Mesenchymal stem cell (in vitro differentiated cells and primary cell): ENCODE measurements at places on chromosomes 5 and 9.

DNA sequence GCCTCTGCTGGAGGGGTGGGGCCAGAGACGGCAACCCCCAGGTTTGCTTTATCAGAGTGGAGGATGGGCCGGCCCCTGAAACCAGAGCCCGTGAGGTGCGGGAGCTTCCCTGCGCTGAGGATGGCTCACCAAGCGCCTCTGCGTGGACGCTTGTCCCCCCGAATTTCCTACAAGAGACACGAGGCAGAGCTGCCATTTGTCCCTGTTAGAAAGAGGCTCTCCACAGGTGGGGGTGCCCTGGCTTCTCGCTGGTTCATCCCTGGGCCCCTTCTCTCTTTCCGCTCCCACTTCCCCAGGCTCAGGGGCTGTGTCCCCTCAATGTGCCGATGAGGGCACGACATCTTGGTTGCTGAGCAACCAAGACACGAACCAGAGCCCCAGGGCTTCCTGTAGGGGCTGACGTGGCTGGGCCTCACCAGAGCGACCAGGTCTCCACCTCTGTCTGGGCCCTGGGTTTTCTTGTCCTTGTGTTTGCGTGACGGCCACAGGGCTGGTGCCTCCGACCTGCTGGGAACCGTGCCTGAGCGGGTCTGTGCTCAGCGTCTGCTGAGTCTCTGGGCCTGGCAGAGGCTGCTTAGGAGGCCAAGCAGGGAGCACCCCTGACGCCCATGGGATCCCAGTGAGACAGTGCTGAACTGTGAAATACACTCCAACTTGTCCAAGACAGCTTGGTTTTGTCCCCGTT, 119.6 kb upstream of the COL5A1 start:
- peaks cover 2% of the 10 kb centered on the region for H3K4me1 ChIP-seq
- H3K4me3 ChIP-seq, result no peak overlapping the region
- no peak overlapping the region for H3K27ac ChIP-seq
- H3K36me3 ChIP-seq, result no peaks in the 10 kb centered on the region

DNA sequence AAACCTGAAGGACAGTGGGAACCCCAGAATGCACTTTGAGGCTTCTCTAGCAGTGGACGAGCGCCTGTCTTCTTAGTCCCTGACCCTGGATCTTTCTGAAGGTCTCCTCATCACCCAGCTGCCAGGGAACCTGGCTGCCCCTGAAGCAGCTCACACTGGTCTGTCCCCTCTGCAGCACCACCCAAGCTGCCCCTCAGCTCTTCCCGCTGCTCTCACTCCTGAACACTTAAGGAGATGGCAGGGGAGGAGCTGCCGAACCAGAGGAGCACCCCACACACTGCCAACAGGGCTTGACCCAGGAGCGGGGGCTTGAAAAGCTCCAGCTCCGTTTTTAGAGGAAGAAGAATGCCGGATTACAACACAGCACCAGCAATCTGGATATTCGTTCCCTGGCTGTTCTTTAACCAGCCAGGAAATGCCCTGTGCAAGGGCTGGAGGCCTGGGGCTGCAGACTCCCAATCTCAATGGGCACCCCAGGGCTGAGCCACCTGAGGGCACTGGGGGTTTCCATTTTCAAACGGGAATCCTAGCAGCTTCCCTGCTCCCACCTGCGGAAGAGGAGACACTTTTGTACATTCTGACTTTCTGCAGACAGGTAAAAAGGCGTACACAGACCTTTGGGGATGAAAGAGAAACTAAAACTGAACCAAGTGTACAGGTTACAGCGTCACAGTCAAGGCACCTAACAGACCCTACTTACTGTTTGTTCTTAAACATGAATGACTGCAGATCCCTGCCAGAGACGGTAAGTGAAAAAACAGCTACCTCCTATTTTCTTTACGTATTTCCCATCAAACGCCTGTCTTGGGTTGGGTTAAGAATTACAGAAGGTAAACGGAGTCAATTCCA, 36.3 kb downstream of the GOLM1 start:
- DNase-seq, result no peak
- H3K4me3 ChIP-seq, result no peak overlapping the region
- H3K36me3 ChIP-seq, result no peaks in the 10 kb centered on the region
- no peaks in the 10 kb centered on the region for H3K27me3 ChIP-seq
- no peak overlapping the region for H3K27ac ChIP-seq

GRCh38 chr5:103891151-103891550, 328.6 kb upstream of the NUDT12 start:
- H3K4me1 ChIP-seq, result no peaks in the 10 kb centered on the region
- H3K36me3 ChIP-seq, result no peaks in the 10 kb centered on the region
- H3K4me3 ChIP-seq, result no peak overlapping the region
- H3K27ac ChIP-seq, result no peak overlapping the region

DNA sequence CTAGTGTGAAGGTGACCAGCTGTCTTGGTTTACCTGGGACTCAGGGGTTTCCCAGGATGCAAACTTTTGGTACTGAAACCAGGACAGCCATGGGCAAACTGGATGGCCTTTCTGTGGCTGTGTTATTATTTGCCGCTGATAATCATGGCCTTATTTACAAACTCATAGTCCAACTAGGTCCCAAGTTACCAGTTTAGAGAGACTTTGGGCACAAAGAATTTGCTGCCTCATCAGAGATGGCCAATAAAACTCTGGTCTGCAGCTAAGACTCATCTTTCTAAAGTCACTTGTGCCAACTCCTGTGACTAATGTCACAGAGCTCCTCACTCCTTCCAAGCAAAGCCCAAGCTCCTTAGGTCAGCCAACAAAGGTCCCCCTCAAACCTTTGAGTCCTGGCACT, 47.5 kb upstream of the PLPP6 start:
- H3K4me3 ChIP-seq, result peak overlapping the region; percentile 17
- H3K4me1 ChIP-seq, result no peaks in the 10 kb centered on the region
- H3K36me3 ChIP-seq, result no peaks in the 10 kb centered on the region
- DNase-seq, result no peak

GRCh38 chr5:129698661-129699060, 49.2 kb upstream of the MINAR2 start:
- no peaks in the 10 kb centered on the region for H3K27me3 ChIP-seq
- H3K4me3 ChIP-seq, result no peak overlapping the region
- DNase-seq, result no peak

- H3K4me3 ChIP-seq, result no peak overlapping the region
- DNase-seq, result no peak
- no peaks in the 10 kb centered on the region for H3K36me3 ChIP-seq
- H3K27me3 ChIP-seq, result no peaks in the 10 kb centered on the region
These were observed 602.6 kb upstream of the DAB2 start for GRCh38 chr5:40027400-40027799.

DNA sequence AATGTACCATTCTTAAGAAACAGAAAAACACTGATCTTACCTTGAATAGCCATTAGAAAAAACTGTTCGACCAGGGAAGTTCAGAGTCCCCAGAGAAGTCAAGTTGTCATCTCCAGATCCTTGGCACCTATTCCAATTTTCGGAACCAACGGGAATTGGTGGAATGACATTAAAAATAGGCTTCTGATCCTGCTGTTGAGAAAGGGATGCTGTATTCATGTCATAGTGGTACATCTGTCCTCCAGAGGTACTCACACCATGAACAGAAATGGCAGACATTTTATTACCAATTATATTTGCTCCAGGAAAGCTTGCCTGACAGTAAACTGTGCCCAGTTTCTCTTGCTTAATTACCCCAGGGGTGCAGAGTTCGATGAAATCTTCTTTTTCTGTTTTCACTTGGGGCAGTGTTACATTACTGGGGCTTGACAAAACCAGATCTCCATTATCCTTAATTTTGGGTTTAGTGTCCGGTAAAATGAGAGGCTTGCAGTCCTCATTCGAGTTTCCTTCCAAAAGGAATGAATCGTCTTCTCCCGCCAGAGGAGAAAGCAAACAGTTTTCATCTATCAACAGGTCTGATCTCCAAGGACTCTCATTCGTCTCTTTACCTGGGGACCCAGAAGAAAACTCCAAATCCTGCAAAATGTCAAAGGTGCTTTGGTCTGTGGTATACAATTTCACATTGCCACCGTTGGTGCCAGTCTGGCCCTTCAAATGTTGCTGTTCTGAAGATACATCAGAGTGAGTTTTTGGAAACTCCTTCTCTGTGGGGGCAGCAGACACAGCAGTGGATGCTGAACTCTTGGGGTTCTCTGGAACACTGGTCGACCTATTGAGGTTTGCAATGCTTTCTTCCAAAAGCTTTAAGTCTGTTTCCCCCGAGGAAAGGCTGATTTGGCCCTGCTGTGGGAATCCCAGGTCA, 3.6 kb downstream of the NR3C1 start:
- no peak overlapping the region for H3K27ac ChIP-seq
- DNase-seq, result no peak
- H3K27me3 ChIP-seq, result no peaks in the 10 kb centered on the region
- peak overlapping the region; percentile 89 for H3K4me3 ChIP-seq

DNA sequence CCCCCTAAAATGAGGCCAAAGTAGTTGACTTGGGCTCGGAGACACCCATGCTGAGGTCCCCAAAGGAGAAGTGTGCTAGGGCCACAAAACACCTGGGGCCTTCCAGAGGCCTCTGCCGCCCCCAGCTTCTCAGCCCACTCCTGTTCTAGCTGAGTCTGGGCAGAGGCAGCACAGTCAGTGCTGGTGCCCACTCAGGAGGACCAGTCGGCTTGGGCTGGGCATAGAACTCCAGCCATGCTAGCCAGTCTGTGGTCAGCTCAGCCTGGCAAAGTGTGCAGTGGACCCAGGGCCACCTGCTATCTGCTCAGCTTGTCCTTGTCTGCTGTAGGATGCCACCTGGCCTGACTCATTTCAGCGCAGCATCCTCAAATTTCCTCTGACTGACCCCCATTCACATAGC, 254.6 kb downstream of the FSTL4 start:
- peaks cover 3% of the 10 kb centered on the region for H3K4me1 ChIP-seq
- H3K4me3 ChIP-seq, result no peak overlapping the region
- no peaks in the 10 kb centered on the region for H3K36me3 ChIP-seq
- DNase-seq, result no peak

- no peak overlapping the region for H3K4me3 ChIP-seq
- peaks cover 9% of the 10 kb centered on the region for H3K27me3 ChIP-seq
These were observed 103.8 kb upstream of the SLC1A3 start for GRCh38 chr5:36502608-36503007.

DNA sequence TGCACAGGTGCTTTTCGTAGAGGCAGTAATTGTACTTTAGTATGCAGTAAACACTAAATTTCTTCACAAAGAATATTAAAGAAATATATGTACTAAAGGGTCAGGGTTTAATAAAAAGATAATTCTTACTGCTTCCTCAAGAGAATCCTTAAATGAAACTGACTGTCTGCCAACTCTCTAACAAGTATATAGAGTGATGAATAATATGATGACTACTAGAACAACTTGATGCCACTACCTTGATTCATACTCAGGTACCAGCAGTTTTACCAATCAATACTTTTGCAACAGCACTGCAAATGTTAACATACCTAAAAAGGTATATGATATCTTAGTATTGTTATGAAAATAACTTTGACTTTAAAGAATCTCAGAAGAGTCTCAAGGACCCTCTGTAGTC, 3.8 kb downstream of the YIPF5 start:
- no peak overlapping the region for H3K4me3 ChIP-seq
- H3K27ac ChIP-seq, result no peak overlapping the region
- peaks cover 7% of the 10 kb centered on the region for H3K36me3 ChIP-seq
- H3K27me3 ChIP-seq, result no peaks in the 10 kb centered on the region

DNA sequence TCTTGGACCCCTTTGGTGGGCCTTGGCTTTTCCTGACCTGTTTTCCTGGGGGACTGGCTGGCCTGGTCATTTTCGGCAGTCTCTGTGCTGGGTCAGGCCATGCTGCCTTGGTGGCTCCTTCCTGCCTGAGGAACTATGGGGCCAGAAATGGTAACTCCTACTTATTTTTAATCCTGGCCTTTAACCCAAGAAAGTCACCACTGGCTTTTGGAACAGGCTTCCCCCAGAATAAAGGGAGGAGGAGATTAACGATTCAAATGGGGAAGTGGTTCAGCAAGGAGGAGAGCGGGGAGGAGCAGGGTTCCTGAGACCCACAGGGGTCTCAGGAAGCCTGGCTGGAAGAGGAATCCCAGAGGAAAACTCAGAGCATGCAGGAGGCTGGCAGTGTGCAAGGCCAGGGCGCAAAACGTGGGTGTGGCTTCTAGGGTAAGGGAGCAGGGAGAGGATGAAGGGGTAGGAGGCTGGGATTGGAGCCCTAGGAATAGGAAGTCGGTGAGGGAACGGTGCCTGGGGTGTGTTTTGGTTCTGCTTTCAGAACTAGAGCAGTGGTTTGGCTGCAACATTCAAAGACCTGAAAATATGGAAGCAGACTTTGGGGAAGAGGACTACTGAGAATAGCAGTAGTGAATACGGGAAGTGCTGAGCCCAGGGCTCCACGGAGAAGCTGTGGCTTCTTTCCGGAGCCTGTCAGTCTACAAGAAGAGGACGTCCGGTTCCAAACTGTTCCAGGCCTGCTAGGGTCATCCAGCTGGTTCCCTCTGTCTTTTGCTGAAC, 271.1 kb upstream of the KLF4 start:
- H3K36me3 ChIP-seq, result no peaks in the 10 kb centered on the region
- H3K27me3 ChIP-seq, result no peaks in the 10 kb centered on the region
- no peaks in the 10 kb centered on the region for H3K4me1 ChIP-seq
- no peak overlapping the region for H3K4me3 ChIP-seq

- H3K27ac ChIP-seq, result no peak within 1 kb of the TSS
- no peaks in the 10 kb centered on the region for H3K36me3 ChIP-seq
These were observed at the start of gene BRINP1 for GRCh38 chr9:119368681-119369581. Gene BRINP1 (minus strand): TSS chr9:119369435. CDS start chr9:119313355, 56,080 bp downstream.

DNA sequence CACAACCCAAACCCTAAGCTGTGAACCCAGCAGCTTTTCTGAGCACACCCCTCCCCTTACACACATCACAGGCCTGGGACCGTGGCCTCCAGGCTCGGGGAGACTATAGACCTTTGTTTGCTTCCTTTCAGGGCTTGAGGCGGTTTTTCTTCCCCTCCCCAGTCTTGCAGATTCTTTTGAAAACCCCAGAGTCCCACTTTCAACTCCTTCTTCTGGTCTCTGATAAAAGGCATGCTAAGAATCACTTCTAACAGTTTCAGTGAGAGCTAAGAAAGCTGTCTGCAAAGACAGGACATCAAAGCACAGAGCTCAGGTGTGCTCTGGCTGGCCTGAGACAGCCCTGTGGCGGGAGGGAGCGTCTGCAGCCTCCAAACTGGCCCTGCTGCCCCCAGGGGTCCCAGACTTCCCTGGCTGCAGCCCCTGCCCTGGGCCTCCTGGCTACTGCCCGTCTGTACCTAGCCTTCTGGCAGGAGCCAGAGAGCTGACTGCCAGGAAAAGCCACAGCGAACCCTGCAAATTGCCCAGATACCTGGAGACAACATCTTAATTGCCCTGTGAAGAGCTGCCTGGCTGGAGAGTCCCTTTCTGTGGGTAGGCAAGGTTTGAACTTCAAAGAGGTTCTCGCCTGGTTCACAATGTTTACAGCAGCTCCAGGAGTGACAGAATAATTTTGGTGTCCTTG, 138.9 kb downstream of the GADD45G start:
- H3K4me3 ChIP-seq, result no peak overlapping the region
- no peaks in the 10 kb centered on the region for H3K36me3 ChIP-seq
- no peaks in the 10 kb centered on the region for H3K4me1 ChIP-seq
- peaks cover 28% of the 10 kb centered on the region for H3K27me3 ChIP-seq
- DNase-seq, result no peak

DNA sequence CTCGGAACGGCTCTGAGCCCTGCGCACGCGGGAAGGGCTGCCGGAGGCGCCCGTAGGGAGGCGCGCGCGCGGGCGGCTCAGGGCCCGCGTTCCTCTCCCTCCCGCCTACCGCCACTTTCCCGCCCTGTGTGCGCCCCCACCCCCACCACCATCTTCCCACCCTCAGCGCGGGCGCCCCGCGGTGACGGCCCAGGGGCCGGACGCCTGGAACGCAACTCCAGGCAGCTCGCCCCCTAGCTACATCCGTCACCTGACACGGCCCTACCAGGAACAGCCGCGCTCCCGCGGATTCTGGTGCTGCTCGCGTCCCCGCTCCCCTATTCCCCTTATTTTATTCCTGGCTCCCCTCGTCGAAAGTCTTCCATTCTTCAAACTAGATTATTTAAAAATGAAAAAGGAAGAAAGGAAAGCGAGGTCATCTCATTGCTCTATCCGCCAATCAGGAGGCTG, at the start of gene CDKN2B-AS1:
TSS of gene CDKN2B-AS1 (plus strand) at position 236 of the 450 bp plus-strand sequence.
- DNase-seq, result peak; percentile 89
- H3K4me1 ChIP-seq, result peaks cover 13% of the 10 kb centered on the region
- H3K27ac ChIP-seq, result peak within 1 kb of the TSS; percentile 95
- H3K36me3 ChIP-seq, result no peaks in the 10 kb centered on the region
- peak within 1 kb of the TSS; percentile 96 for H3K4me3 ChIP-seq
- H3K27me3 ChIP-seq, result no peaks in the 10 kb centered on the region
